ENCODE measurements at places on chromosomes 5 and 9.

- no peak for DNase-seq
Measured at GRCh38 chr9:20925256-20926045, 106.0 kb downstream of the HACD4 start.

DNA sequence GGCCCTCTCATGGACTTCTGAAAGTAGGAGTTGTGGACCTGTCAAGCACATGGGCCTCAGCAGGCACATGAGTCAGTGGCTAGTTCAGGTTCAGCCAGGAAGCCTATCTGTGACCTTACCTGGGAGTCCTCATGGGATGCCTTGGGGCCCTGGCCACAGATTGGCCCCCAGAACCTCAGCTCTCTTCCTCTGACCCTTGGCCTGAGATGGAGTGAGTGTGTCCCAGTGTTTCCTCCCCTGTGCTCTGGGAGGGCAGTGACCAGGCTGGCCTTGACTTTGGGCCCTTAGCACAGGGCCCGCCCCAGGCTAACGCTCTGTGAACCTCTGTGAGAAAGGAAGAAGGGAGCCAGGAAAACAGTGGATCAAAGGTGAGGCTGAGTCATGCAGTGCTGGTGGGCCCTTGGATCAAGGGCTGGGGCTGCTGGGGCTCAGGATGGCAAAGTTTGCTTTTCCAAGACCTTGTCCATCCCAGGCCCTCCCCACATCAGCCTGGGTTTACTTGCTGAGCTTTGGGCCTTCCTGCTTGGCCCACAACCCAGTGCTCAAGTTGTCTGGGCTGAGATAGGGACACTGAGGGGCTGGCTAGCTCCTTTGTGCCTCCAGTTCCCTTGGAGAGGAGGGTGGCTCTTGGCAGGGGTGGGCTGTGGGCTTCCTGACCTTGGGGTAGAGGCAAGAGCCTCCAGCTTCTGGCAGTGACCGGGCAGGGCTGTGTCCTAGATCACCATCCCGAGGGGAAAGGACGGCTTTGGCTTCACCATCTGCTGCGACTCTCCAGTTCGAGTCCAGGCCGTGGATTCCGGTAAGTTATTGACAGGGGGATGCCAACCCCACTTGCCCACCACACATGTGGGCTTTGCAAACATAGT, 41.4 kb downstream of the RGS3 start:
- no peak for DNase-seq

- no peak for DNase-seq
Measured at GRCh38 chr5:98986587-98986986, 57.8 kb upstream of the CHD1 start.

- DNase-seq = no peak
Measured at GRCh38 chr5:88765171-88765570, 117.8 kb downstream of the MEF2C start.

GRCh38 chr5:7668627-7669026, 182.3 kb downstream of the CFAP90 start:
- no peak for DNase-seq

GRCh38 chr9:127803507-127804352, 1.0 kb downstream of the FPGS start:
- DNase-seq = no peak

DNA sequence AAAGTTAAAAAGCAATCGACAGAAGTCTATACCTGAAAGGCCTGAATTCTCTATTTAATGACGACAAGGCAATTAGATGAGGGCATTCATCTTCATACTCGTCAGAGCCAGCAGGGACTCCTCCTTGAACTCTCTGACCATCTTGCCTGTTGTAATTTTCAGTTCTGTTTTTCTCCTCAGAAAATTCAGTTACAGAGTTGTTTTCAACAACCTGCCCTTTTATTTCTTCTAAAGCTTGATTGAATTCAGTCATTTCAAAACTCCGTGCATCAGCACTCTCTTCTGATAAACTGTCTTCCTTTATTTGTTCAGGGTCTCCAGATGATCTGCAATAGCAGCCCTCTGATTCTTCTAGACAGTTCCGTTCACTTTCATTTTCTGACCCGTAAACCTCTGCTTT, 15.6 kb downstream of the RIOK2 start:
- DNase-seq = no peak

- DNase-seq = no peak
Measured at GRCh38 chr5:8868283-8868682, 677.6 kb downstream of the SEMA5A start.

GRCh38 chr5:6194906-6195612, 183.3 kb downstream of the MED10 start:
- DNase-seq = no peak
